ENCODE measurements at places on chromosomes 1 and 21.

DNA sequence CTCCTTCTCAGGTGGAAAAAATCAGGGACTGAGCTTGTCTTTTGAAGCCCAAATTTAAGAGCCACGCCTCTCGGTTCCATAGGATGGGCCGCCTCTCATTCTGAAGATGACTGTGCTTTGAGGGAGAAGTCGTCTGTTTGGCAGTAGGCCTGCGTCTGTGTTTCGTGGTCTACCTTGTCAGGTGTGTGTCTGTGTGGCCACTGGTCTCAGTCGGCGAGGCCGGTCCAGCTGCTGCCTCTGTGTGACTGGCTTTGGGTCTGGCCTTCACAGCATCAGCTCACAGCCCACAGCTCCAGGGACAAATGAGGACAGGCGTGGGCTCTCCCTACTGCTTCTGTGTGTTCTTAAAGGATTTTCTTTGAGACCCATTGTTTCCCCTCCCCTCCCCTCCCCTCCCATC, 50.3 kb downstream of the B3GALT5 start:
- no peak for DNase-seq

GRCh38 chr1:174157157-174157806, 2.0 kb upstream of the RABGAP1L start:
- DNase-seq = no peak

DNA sequence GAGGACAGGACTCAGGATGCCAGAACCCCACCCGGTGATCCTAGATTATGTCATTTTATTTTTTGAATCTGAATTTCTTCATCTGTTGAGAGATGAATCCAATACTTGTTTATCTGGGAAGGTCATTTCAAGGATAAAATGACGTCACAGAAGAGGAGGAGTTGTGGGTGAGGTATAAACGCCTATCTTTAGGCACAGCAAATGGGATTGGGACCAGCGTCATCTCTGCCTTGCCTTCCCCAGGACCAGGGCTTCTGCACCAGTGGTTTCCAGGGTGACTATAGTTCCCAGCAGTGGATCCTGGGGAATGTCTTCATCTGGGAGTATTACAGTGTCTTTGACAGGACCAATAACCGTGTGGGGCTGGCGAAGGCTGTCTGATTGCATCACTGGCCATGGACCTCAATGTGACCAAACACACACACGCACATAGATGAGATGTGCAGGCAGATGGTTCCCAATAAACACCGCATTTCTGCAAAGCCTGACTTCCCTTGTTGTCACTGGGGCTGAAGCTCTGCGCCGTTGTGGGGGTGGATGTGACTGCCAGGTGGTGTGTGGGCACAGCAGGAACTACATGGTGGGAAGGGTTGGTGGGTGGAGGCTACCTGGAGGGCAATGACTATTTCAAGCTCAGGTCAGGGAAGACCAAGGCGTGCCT, 28.1 kb downstream of the KCNA10 start:
- DNase-seq = no peak

DNA sequence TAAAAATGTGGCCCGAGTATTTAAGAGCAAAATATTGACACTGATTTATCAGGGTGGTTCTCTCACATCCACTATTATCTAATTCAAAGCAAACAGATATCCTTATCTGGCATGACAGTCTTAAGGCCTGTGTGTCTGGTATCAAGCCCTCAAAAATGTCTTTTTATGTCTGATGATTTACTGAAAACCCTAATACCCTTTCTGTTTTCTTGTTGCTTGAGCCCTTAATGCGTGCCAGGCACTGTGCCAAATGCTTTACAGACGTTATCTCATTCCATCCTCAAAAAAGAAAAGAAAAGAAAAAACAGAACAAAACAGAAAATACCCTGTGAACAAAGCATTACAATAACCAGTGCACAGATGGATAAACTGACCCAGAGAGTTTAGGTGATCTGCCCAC, 5.7 kb downstream of the DUSP23 start:
- no peak for DNase-seq

DNA sequence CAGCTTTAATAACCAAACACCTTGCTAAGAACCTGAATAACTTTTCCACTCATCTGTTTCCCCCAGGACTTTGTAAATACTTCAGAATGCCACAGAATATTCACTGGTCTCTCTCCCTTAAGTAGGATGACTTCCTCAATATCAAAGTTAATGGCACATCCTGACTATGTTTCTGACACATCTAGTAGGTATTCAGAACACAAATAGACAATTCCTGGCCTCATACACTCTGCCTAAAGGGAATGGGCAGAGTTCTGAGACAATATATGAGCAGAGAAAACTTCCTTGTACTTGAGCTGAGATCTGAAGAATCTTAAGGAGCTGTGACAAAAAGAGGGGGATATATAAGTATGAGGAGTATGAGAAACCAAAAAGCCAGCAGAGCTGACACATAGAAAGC, 34.8 kb downstream of the ANKRD13C start:
- DNase-seq = no peak

DNA sequence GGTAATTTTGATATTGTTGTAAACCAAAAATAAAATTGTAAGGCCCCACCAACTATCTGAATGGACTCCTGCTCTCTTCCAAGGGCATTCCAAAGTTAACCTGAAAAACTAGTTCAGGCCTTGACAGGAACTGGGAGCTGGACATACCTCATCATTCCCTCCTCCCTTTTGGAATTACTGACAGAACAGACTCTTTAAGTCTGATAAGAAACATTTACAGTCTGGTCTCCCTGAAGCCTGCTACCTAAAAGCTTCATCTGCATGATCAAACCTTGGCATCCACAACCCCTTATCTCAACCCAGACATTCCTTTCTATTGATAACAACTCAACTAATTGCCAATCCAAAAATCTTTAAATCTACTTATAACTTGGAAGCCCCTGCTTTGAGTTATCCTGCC, 123.8 kb downstream of the TLR5 start:
- no peak for DNase-seq

DNA sequence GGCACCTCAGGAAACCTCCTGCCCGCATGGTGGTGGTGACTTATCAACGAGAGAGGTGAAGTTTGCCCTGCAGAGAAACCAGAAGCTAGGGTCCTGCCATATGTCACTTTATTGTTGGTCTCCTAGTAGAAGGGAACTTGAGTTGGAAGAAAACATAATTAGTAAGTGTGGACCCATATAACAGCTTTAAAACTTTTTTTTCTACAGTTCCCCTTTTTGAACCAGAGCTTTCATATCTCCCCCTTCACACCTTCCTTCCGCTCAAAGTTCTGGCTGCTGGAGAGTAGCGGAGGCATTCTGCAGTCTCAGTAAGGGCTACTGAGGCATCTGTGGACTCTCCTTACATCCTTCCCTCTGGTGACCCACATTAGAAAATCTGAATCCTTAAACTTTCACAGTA, 48.9 kb downstream of the PHC2 start:
- no peak for DNase-seq

- DNase-seq = no peak
Observed at GRCh38 chr1:219783605-219784235, 144.6 kb downstream of the SLC30A10 start.

DNA sequence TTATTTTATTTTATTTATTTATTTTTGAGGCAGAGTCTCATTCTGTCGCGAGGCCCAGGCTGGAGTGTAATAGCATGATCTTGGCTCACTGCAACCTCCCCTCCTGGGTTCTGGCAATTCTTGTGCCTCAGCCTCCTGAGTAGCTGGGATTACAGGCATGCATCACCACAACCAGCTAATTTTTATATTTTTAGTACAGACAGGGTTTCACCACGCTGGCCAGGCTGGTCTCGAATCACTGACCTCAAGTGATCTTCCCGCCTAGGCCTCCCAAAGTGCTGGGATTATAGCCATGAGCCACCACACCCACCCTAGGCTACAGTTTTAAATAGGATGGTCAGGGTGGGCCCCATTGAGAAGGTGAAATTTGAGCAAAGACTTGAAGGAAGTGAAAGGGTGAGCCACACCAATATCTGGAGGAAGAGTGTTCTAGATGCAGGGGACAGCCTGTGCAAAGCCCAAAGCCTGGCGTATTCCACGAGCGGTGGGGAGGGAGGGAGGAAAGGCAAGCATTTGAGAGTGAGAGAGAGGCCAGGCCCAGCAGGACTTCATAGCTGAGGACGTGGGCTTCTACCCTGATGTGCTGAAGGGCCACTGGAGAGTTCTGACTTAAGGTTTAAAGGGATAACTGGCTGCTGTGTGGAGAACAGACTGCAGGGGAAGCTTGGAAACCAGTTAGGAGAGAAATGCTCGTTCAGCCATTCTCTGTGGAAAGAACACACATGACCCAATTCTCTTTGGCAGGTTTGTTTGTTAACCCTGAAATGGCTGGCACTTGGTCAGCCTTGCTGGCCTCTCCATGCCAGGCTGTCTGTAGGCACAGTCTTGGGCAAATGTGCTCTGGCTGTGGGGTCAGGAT, 62.6 kb upstream of the FAM20B start:
- no peak for DNase-seq

GRCh38 chr1:34279971-34280370, 103.3 kb downstream of the C1orf94 start:
- no peak for DNase-seq

GRCh38 chr1:150560576-150561253, 11.5 kb downstream of the ADAMTSL4 start:
- peak; percentile 95 for DNase-seq

GRCh38 chr21:32448803-32449594, 36.5 kb downstream of the EVA1C start:
- DNase-seq = no peak

GRCh38 chr21:37087188-37087587, 14.1 kb downstream of the TTC3 start:
- DNase-seq = no peak

DNA sequence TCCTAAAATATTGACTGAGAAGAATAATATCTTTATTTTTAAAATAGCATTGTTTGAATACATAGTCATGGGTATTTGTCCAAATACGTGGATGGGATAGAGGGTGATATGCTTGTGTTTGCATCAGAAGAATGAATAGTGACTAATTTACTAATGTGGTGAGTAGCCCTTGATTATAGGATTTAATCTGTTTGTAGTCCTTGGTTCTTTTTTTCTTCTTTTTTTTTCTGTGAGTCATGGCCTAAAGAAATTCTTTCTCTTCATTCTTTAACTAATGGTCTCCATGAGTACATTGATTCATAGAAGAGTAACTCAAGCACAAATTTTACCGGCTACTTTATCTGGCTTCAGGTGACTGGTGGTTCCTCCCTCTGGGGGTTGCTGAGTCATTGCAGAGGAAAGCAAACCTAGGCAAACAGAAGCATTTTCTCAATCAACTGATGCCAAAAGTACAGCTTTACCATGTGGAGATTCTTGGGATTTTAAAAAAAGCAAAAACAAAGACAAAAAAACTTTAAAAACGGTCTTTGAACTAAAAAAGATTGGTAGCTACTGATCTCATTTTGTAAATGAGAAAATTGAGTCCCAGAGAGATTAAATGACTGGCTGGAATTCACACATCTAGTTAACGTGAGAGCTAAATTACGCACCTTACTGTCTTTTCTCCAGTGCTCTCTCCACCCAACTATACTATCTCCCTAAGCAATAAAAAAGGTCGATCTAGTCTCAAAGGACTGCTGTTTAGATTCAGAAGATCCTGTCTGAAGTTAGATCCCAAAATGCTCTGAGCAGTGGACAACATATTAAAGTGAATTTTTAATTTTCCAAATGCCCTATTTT, 40.5 kb downstream of the AK5 start:
- DNase-seq = no peak

- no peak for DNase-seq
Observed at GRCh38 chr1:119516680-119517079, 9.7 kb downstream of the HSD3B1 start.

GRCh38 chr1:112188611-112189010, 199.1 kb upstream of the KCND3 start:
- DNase-seq = no peak

- peak; percentile 86 for DNase-seq
Observed at GRCh38 chr21:41068967-41069642, 98.9 kb upstream of the BACE2 start.

DNA sequence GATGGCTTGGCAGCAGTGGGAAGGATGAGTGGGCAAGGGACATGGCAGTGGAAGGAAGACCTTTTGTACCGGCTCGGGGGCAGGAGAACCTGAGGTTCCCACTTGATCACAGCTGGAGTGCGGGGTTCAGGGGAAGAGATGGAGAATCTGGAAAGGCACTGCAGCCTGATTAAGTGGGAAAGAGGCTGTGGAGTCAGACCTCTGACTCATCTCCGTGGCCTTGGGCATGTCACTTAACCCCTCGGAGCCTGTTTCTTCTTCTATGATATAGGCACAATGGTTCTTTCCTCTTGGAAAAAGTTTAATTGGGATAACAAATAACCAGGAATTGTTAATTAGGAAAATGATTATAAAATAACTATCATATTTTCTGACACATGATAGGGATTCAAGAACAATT, 13.1 kb upstream of the TMEM61 start:
- DNase-seq = no peak

GRCh38 chr1:93740601-93741031, 59.0 kb upstream of the BCAR3 start:
- DNase-seq = no peak

DNA sequence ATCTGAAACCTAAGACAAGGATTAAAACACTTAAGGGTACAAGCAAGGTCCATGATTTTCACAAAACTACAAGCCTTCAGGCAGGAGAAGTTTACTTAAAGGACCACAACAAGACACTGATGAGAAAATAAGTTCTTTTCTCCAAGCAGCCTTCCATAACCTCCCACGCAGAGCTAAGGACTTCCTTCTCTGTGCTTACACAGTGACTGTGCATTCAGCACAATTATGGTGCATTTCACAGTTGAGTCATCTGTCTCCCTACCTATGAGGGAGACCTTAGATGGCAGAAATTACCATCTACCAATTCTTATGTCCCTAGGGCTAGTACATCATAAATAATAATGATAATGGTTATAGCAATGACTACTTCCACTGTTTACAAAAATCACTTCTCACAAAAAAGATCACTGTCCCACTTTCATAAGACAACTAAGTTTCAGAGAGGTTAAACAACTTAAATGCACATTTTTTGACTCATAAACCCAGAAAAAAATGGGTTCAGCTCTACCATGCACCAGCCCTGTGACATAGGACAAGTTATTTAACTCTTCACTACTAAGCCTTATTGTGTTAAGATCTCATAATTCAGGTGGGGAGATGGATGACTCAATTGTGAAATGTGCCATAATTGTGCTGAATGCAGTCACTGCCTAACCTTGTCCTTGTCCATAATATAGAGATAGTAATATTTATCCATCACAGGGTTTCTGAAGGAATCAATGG, 45.3 kb downstream of the TARBP1 start:
- DNase-seq = no peak

DNA sequence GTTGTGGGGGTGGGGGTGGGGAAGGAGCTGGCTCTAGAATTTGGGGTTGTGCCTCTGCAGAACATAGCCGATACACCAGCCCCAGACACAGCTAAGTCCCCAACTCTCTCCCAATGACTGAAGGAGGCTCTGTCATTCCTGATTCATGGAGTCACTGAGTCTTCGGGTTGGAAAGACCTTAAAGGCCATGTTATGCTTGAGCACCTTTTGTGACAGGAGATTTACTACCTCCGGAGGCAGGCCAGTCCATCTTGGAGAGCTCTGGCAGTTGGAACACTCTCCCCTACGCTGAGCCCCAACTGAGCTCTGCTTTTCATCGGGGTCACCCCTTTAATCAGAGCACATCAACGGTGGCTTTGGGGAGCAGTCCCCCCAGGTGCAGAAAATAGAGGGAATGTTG, 284.4 kb upstream of the GJB5 start:
- DNase-seq = no peak

GRCh38 chr1:158327481-158327880, 3.9 kb downstream of the CD1B start:
- DNase-seq = no peak
